ENCODE measurements at places on chromosomes 16 and 17. TPM values are rescaled to one million over a fixed set of nuclear protein-coding genes. Genes with fewer than 3 reads are reported as not detected.

GRCh38 chr16:54425068-54425467 lies 138.5 kb upstream of the IRX3 start:
- DNase-seq = no peak

- no peak for DNase-seq
These were observed 8.8 kb downstream of the CNP start for GRCh38 chr17:41975099-41976083.

GRCh38 chr17:53662608-53663007 lies 160.1 kb upstream of the KIF2B start:
- no peak for DNase-seq

Gene RIPOR1
- total RNA-seq = 20.5 TPM

GRCh38 chr17:65627891-65628643 lies 66.6 kb upstream of the AXIN2 start:
- DNase-seq = peak; percentile 67

Gene CMTM2
- not detected for total RNA-seq

- DNase-seq = no peak
These were observed 2.2 kb downstream of the GJC1 start for GRCh38 chr17:44827863-44828262.
